ENCODE measurements at places on chromosomes 2 and 18.

DNA sequence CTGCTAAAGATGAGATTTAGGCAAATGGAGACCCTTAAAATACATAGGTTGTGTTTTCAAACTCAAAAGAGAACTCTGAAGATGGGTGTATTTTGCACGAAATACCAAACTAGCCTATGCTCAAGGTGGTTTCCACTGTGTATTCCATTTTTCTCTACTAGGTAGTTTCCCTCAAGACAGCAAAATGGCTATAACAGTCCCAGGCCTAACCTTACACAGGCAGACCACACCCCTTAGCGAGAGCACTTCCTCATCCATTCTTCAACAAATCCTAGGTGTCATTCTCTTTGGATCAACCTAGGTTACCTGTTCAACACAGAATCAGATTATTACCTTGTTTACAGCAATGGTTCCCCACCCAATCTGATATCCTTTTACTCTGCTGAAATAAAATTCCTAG is 42.6 kb downstream of the HNRNPLL start:
- no peak for DNase-seq

DNA sequence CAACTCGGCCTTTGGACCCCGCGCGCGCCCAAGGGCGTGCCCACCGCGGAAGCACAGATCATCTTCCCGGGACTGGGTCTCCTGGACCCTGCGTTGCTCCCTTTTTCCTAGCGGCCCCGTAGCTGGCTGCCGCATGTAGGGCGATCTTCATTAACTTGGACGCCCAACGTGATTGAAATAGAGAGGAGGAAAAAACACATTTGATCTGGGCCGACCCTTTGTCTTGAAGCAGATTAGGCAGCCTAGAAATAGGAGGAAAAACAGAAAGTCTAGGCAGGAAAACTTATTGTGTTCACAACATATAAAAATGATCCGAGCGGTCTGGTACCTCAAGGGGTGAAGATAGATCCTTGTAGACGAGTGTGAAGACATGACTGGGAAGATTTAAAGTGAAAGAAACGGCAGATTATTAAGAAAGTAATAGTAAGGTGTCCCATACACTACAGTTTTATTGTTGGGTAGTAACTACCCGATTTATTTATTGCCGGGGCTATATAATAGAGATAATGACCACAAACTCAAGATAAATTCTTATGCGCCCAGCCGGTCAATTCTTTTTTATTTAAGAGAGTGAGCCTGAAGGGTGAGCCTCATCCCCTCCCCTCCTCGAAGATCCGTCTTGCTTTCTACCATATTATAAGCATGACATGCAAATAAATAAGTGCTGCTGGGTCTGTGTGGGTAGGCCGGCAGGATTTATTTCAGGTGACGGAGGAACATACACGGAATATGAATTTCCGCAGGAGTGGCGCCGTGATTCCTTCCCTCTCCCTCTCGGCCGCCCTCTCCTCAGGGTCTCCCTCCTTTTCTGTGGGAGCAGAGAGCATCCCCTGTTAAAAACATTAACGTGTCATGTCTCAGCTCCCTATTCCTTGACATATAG is 147.4 kb downstream of the MEIS1 start:
- DNase-seq: no peak

- DNase-seq: no peak
These were observed 81.8 kb downstream of the EXOC6B start for GRCh38 chr2:72744049-72744448.

- DNase-seq: no peak
These were observed 12.0 kb downstream of the STK17B start for GRCh38 chr2:196159221-196159892.

DNA sequence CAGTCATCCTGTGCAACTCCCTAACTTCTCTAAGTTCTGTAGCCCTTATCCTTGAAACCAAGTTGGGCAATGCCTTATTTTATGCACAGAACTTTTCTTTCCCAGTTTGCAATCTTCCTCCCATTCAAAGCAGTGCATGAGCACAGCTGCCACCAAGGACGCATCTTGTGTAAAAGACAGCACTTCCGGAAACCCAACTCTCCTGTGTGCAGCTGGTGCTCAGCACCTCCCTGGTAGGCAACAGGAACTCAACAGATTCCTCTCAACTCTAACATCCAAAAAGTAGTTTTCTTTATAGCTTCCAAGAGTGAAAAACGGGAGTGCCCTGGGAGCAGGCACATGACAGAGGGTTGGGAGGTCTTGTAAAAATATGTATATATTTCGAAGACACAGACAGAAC is 2.2 kb downstream of the TMEM18 start:
- DNase-seq: no peak

GRCh38 chr18:57149051-57149450 is 2.2 kb downstream of the BOD1L2 start:
- no peak for DNase-seq

GRCh38 chr2:225534697-225535096 is 135.2 kb downstream of the NYAP2 start:
- DNase-seq: no peak

DNA sequence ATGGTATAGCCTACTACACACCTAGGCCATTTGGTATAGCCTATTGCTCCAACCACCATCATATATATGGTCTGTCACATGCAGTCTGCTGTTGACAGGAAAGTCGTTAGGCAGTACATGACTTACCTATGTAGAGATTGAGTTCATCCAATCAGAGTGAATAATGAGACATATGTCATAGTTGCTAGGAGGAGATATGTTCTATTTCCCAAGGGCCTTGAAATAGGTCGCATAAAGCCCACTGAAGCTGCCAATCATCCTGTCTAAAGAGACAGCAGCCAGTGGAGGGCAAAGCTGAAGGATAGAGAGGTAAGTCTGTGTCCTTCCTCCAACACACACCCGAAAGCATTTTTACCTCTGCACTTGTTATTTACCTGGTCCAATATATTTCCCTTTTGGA is 263.4 kb downstream of the PTPRM start:
- DNase-seq: no peak

GRCh38 chr2:71720283-71720560 is 266.9 kb downstream of the DYSF start:
- no peak for DNase-seq

GRCh38 chr18:23085066-23085465 is 50.2 kb upstream of the CABLES1 start:
- DNase-seq: no peak

- DNase-seq: no peak
These were observed 55.1 kb upstream of the NETO1 start for GRCh38 chr18:72922895-72923294.

GRCh38 chr2:3130889-3131635 is 246.6 kb downstream of the EIPR1 start:
- DNase-seq: no peak

- no peak for DNase-seq
These were observed 121.2 kb downstream of the SMAD7 start for GRCh38 chr18:48829443-48830149.

DNA sequence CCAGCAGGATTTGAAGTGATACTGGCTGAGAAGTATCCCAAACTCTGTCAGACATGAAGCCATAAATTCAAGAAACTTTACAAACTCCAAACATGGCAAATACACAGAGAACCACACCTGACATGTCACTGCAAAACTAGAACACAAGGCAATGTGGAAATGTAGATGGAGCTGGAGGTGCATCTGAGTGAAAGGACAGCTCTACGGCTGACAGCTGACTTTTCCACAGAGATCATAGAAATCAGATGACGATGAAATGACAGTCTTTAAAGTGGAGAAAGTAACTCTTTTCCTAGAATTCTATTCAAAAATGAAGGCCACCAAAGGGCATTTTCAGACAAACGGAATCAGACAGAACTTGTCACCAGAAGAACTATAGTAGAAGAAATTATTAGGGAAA is 97.5 kb downstream of the LDLRAD4 start:
- DNase-seq: no peak

- no peak for DNase-seq
These were observed 27.7 kb downstream of the KLHL29 start for GRCh38 chr2:23412556-23413155.

GRCh38 chr2:26330114-26330549 is 15.8 kb upstream of the SELENOI start:
- peak; percentile 92 for DNase-seq

DNA sequence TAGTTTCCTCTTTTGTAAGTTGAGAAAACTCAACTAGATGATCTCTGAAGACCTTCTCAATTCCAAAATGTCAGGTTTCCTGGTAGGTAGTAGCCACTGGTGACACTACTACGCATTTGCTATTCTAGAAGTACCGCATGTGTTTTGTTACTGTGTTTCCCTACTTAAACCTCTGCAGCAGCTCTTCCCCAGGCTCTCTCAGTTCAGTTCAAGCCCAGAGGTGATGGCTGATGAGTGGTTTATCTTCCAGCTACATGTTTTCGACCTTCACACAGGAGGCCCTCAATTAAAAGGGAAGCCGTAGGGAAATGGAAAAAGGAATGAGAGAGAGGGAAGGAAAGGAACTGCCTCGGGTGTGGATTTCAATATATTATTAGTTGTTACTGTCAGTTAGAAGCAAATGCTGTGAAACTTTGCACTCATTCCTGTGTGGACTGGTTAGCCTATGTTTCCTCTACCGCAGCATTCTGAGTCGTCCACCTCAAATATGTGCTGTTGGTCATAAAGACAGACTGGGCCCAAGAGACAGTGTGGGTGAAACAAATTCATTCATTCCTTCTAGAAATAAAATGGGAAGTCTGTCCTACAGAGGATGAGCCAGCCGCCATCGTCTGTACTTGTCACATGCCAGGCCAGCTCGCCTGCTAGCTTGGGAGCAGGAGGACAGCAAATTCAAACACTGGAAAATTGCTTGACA is 455.2 kb upstream of the RAB12 start:
- DNase-seq: no peak

GRCh38 chr2:203022751-203023150 is 8.1 kb downstream of the NBEAL1 start:
- DNase-seq: no peak

- DNase-seq: no peak
These were observed 344.3 kb upstream of the RAB12 start for GRCh38 chr18:8264861-8265411.

- no peak for DNase-seq
These were observed 126.8 kb downstream of the AQP4 start for GRCh38 chr18:26738706-26739105.

DNA sequence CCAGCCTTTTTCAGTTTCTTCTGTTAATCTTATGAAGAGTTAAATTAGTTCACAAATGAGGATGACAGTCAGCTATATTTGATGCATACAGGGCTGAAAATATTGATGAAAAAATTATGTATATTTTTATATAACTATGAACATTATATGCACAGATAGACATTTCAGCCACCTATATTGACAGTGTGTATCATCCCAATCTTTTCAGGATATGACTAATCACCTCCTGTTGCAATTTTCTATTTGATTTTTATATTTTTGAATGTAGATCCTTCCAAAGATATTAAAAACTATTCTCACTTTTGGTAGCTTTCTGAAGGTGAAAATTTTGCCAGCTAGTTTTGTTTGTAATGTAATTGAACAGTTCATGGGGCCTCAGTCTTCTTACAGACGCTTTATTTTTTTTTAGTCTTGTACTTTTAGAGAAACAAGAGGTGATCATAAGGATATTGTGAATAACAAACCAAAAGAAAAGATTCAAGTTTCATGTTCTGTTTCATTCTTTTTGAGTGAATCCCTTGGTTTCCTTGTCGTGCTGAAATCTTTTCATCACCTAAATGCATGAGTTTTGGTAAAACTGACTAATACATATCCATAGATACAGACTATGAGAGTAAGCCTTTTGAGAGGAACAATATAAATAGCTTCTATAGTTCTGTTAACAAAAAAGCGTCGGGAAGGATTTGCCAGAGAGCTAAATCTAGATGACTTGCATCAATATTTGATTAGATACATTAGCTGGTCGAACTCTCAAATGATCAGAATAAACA is 123.1 kb downstream of the ARHGAP15 start:
- no peak for DNase-seq

GRCh38 chr2:106572541-106573450 is 85.6 kb downstream of the CD8B2 start:
- no peak for DNase-seq

GRCh38 chr2:176763851-176764404 is 448.7 kb upstream of the HNRNPA3 start:
- no peak for DNase-seq

DNA sequence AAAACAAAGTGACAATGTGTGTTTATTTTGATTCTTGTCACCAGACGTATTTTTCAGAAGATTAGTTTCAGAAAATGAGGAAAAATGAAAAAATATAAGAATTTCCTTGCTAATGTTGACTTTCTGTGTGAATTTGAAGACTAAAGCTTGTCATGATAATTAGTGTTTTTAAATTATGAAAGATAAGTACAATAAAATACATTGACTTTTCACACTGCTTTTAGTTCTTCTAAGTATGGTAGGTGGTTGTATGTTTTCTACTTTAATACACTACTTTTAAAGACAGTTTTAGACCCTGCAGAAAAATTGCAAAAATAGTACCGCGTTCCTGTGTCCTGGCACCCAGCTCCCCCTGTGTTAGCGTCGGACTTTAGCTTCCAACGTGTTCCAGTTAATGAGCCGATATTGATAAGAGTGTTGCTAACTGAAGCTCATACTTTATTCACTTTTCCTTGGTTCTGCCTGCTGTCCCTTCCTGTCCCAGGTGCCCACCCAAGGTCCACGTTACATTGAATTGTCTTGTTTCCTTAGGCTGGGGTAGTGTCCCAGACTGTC is 695 bp downstream of the RBFA start:
- DNase-seq: no peak

DNA sequence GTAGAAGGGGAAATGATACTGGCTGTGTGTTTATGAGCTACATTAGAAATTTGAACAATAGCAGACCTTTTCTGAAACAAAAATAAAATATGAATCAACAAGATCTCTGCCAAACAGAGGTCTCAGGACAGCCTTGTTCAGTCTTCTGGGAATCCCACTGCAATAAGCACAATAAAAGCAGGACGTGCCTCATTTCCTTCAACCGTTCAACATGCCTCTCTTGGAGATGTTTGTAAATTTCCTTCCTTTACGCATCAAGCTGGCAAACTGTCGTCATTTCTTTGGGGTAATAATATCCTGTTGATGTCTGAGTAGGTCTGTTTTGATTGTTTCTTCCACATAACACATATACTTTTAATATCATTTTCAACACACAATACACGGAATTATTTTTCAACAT is 77.2 kb downstream of the TCF4 start:
- DNase-seq: no peak

Measured in transverse colon (tissue), 4 donors.